Activated CD4-positive, alpha-beta T cell treated with anti-CD3 and anti-CD28 coated beads for 36 hours (primary cell): ENCODE measurements at places on chromosomes 6 and 20. TPM values are rescaled to one million over a fixed set of nuclear protein-coding genes. Genes with fewer than 3 reads are reported as not detected.

- no peak overlapping the region for H3K4me3 ChIP-seq
- no peaks in the 10 kb centered on the region for H3K36me3 ChIP-seq
- peaks cover 22% of the 10 kb centered on the region for H3K27me3 ChIP-seq
- DNase-seq: no peak
Observed at GRCh38 chr20:24208652-24209051, 220.1 kb upstream of the GGTLC1 start.

DNA sequence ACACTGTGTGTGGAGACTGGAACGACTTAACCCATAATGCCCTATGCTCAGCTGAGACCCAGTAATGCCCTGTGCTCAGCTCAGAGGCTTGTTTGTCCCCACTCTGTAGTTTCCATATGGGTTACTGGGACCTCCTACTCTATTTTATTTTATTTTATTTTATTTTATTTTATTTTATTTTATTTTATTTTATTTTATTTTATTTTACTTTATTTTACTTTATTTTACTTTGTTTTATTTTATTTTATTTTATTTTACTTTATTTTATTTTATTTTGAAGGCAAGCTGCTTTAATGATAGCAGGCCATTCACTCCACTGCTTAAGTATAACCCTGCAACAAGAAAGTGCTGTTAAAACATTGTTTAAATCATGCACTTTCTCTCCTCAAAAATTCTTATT lies 603.4 kb upstream of the JAG1 start:
- no peak for DNase-seq
- no peaks in the 10 kb centered on the region for H3K4me1 ChIP-seq
- H3K27me3 ChIP-seq: no peaks in the 10 kb centered on the region

TGM3 gene
- total RNA-seq: not detected

- peaks cover 2% of the 10 kb centered on the region for H3K4me1 ChIP-seq
- no peak overlapping the region for H3K27ac ChIP-seq
- no peak for DNase-seq
- H3K27me3 ChIP-seq: no peaks in the 10 kb centered on the region
- no peaks in the 10 kb centered on the region for H3K36me3 ChIP-seq
Observed at GRCh38 chr20:50017576-50018248, 34.9 kb downstream of the SNAI1 start.

DNA sequence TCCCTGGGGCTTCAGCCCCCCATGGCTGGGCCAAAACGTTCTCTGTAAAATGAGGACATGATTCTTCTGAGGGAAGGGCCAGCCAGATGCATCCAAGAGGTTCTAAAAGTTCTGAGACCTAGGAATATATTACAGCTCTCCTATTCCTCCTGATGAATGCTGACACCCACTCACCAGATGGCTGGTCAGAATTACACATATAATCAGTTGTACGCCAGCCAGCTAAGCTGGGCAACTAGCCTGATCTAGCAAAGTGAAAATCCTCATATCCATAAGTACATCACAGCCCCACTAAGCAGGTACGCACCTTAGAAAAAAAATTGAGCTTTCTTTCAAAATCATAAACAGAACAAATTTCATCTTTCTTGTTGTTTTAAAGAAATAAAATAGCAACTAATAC lies 34.8 kb downstream of the C6orf118 start:
- no peaks in the 10 kb centered on the region for H3K36me3 ChIP-seq
- H3K4me3 ChIP-seq: no peak overlapping the region

SLC22A1 gene
- total RNA-seq: 0.78 TPM
